ENCODE measurements at places on chromosomes 4 and X. TPM values are rescaled to one million over a fixed set of nuclear protein-coding genes. Genes with fewer than 3 reads are reported as not detected.

Gene EVC
- 20.4 TPM for total RNA-seq

Gene APLN
- total RNA-seq, result 124 TPM

Gene ZNF711
- total RNA-seq, result 6.2 TPM

Gene TMPRSS11F
- total RNA-seq, result not detected

Gene PCSK1N
- 0.42 TPM for total RNA-seq

Gene AKAP4
- total RNA-seq, result not detected

Gene EPHA5
- not detected for total RNA-seq

Gene GASK1B
- total RNA-seq, result 205 TPM

Gene ARHGEF38
- total RNA-seq, result under 0.01 TPM

Gene REELD1
- total RNA-seq, result not detected

Gene TRAM1L1
- 0.17 TPM for total RNA-seq

Gene KCND1
- 0.79 TPM for total RNA-seq

Gene ATG4A
- 30.4 TPM for total RNA-seq

DNA sequence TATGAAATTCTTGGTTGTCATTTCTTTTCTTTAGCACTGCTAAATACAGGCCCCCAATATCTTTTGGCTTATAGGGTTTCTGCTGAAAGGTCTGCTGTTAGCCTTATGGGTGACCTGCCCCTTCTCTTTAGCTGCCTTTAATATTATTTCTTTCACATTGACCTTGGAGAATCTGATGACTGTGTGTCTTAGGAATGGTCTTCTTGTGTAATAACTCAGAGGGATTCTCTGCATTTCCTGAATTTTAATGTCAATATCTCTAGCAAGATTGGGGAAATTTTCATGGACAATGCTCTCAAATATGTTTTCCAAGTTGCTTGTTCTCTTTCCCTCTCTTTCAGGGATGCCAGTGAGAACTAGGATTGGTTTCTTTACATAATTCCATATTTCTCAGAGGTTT is 292.4 kb downstream of the SLC7A11 start:
- DNase-seq, result no peak

DNA sequence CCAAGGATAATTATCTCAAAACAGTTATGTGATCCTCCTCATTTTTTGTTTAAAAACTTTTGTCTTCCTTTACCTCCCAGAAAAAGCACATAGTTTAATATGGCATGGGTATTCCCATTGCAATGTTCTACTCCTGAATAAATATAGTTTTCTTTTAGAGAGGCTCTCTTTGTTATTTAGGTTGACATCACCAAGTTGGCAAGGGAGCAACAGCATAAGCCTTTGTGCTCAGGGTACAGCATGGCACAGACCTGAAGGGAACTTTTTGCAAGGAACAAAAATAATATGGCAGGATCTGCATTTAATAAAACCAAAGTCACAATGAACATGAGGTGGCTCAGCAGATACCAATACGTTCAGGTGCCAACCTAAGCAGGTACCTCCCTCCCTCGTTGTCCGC is 47.1 kb upstream of the NPY2R start:
- DNase-seq, result no peak

DNA sequence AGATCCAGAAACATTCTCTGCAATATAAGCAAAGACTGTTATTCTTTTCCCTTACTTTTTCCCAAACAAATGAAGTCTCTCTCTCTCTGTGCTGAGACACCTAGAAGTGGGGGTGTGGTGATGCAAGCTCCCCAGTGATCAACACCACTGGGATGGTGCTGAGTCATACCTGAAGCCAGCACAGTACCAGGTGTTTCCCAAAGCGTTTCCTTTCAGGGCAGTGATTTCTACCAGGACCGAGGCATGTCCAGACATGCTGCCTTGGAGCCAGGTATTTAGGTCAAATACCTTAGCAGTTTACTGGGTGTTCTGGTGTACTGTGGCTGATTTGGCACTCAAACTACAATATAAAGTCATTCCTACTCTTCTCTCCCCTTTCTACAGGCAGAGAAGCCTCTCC is 726.5 kb downstream of the FAM133A start:
- no peak for DNase-seq

DNA sequence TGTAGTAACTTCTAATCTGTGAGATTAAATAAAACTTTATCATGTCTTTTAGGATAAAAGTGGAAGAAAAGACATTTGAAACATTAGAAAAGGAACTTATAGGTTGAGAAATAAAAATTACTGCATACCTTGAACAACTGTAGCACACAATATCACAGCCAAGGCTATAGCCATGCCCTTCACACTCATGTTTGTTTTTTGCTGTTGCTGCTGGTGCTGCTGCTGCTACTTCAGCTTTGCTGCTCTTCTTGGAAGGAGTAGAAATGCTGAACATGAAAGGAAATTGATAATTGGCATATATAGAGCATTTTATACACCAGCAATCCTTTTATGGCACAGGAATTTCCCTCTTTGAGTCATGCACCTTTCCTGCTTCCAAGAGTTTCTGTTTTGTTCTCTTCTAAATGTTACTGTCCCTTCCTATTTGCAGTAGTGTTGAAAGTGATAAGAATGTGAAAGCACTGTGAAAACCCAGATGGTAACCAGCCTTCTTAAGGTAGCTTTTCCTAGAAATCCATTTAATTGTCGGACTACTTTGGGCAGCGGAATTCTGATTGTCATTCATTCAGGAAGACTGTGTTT is at the start of gene CXCL11:
TSS of gene CXCL11 (minus strand) at position 272 of the 582 bp plus-strand sequence. CDS start at position 189, 83 bp downstream.
- peak; percentile 77 for DNase-seq

DNA sequence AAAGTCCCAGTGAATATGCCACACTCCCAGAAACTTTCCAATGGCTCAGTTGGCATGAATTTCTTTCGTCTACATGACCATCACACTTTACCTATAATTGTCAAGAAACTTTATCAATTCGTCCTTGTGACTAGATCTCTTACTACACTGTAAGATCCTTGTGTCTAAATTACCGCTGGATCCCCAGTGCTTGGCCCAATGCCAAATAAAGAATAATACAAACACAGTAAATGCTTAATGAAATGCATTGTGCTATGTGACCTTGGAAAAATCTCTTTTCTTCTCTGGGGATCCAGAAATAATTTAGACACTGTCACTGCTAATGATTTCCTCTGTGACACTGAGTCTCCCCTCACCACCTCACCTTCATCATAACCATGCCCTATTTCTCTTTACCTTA is 137.9 kb downstream of the VSIG4 start:
- DNase-seq, result no peak

DNA sequence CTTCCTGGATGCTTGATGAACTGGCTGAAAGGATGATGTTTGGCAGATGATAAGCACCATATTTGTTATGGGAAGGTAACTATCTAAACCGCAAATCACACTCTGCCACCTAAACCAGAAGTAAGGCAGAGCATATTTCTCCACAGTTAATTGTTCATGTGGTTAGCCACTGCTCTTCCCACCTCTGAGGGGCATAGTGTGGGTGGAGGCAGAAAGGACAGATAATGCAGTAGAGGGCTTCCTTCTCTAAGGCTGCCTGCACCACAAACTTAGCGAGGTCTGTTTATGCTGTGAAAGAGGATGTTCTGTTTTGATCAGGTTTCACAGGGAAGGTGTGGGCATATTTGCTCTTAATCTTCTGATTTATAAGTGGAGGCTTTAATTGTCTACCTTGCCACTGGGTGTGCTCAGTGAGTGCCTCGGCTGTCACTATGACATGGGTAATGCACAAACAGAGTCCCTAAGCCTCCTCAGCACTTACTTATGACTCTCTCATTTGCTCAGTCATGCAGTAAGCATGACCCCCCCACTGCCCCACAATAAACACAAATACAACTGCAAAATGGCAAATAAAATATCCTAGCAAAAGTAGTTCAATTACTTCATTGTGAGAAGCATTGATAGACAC is 401.0 kb downstream of the TMA16 start:
- no peak for DNase-seq

GRCh38 chr4:15976456-15977447 is 13.8 kb upstream of the FGFBP2 start:
- no peak for DNase-seq

GRCh38 chr4:38334791-38335190 is 329.2 kb upstream of the KLF3 start:
- no peak for DNase-seq

- DNase-seq, result peak; percentile 21
These were observed 819.2 kb downstream of the PCDH18 start for GRCh38 chr4:136713140-136713539.

- no peak for DNase-seq
These were observed 71.3 kb upstream of the PDHA1 start for GRCh38 chrX:19272452-19272851.

DNA sequence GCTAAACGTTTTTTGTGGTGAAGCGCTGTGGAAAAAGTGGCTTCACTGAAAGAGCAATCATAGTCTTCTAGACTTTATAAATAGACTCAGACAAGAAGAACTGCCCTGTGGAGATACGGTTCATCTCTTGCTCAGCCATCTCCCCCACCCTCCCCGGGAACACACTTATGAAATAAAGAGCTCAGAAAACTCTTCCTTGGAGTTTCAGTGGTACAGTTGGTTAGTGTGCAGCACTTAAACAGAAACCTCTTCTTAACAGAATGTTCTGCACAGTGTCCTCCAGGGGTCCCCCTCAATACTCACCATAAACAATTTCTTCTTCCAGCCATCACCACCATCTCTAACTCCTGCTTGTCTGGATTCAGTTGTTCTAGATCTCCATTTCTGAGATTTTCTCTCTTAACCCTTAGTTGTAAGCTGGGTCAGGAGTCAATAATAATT is 313.0 kb downstream of the ARHGAP10 start:
- peak; percentile 38 for DNase-seq

GRCh38 chr4:137635108-137635507 is 102.8 kb upstream of the PCDH18 start:
- no peak for DNase-seq

GRCh38 chrX:134443020-134443419 is 16.9 kb upstream of the HPRT1 start:
- DNase-seq, result no peak

DNA sequence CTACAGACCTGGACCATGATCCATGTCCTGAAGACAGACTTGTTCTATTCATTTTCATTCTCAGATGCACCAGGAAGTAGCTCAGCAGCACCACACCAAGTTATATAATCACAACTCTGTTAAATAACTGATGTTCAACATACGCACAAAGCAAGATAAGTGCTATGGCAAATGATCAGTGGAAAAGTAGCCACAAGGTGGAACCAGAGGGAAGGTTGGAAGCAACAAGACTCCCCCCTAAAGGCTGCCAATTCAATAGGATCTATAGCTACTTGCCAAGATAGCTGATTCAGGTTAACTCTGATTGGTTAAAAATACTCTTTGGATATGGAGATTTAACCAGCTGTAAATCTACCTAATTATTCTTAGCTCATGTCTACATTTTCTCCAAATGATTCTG is 23.7 kb upstream of the FAM47B start:
- peak; percentile 70 for DNase-seq

GRCh38 chr4:127631420-127631819 is 1.3 kb upstream of the INTU start:
- DNase-seq, result peak; percentile 47

GRCh38 chrX:13064599-13065143 is 20.3 kb upstream of the FAM9C start:
- DNase-seq, result no peak

- DNase-seq, result no peak
These were observed 114.6 kb upstream of the GRID2 start for GRCh38 chr4:92189146-92189545.

DNA sequence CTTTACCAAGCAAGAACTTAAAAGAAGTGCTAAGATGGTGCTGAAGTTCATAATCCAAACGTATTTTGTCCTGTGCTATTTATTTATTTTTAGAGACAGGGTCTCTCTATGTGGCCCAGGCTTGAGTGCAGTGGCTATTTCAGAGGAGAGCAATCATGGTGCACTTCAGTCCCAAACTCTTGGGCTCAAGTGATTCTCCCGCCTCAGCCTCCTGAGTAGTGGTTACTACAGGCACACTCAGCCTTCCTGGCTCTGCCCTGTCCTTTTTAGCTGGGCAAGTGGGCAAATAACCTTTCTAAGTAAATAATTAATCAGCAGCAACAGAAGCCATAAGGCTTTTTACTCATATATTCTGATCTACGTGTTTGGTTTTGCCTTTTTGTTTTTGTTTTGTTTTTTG is 2.6 kb downstream of the NSD2 start:
- DNase-seq, result no peak

DNA sequence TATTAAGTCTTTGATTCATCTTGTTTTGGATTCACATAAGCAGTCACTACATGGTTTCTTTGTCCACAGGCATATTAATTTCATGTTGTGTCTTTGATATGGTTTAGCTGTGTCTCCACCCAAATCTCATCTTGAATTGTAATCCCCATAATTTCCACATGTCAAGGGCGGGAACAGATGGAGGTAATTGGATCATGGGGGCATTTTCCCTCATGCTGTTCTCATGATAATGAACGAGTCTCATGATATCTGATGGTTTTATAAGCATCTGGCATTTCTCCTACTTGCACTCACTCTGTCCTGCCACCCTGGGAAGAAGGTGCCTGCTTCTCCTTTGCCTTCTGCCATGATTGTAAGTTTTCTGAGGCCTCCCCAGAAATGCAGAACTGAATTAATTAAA is 1811.2 kb upstream of the PCDH10 start:
- no peak for DNase-seq

DNA sequence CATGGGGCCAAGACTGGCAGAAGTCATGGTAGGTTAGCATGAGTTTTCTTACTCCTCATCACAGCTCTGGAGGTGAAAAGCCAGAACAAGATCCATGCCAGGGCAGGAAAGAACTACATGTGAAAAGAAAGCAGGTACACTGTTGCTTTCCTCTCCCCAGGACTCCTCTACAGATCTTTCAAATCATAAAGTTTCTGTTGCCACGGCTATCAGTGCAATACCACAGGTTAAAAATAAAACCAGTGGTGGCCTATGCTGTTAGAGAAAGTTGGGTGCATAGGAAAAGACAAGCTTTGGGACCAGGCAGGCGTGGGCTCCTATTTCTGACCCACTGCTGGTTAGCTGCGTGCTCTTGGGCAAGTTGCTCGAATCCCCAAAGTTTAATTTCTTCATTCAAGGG is 81.4 kb downstream of the SH3RF1 start:
- no peak for DNase-seq

- DNase-seq, result no peak
These were observed 32.7 kb downstream of the CPLX1 start for GRCh38 chr4:793093-793861.

GRCh38 chr4:58144721-58145120 is 1034.5 kb upstream of the IGFBP7 start:
- DNase-seq, result no peak

GRCh38 chrX:109187473-109188168 is 294.3 kb downstream of the GUCY2F start:
- no peak for DNase-seq

Measured in dermis blood vessel endothelial cell (primary cell).